MG63 (cell line): ENCODE measurements at places on chromosomes 6 and 20. TPM values are rescaled to one million over a fixed set of nuclear protein-coding genes. Genes with fewer than 3 reads are reported as not detected.

Gene CPXM1
- total RNA-seq = 1.2 TPM in 1 of 2 replicates, not detected in the other

Gene ARHGAP40
- not detected in 2 replicates for total RNA-seq

Gene PRND
- not detected in 2 replicates for total RNA-seq

Gene PTK7
- total RNA-seq = 45.0 and 57.3 TPM in 2 replicates

Gene CCN6
- not detected in 2 replicates for total RNA-seq
